ENCODE measurements at places on chromosomes 11 and 22.

DNA sequence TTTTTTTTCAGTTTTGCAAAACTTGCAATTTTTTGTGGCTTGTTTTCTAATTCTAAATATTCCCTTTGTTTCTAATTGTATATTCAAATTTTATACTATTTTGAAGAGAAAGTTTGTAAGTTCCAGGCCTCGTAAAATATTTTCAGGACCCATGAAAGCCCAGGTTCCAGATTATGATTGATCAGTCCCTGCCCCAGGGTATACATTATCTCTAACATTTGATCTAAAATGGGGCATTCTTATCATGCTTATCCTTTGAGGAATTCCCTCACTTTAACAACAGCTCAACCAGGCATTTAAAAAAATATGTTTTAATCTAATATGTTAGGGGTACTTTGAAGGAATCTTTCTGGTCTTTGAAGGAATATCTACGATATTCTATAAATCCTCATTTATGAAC is 26.4 kb downstream of the CYB5R2 start:
- no peak for DNase-seq

- no peak for DNase-seq
These were observed 26.9 kb downstream of the CBX7 start for GRCh38 chr22:39125622-39126021.

DNA sequence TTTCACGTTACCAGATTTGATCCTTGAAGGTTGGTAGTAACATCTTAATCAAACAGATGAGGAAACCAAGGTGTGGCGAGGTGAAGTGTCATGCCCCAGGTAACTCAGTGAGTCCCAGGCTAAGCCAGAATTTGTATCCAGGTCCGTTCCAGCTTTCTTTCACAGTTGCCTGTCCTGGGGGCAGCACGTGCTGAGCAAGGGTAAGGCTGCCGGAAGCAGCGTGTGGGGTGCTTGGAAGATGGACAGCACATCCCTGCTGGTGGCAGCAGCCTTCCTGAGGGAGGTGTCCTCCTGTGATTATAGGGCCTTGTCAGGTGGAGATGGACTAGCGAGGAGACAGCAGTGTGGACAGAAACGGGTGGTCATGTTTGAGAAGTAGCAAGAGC is 50.9 kb downstream of the TRIOBP start:
- no peak for DNase-seq

GRCh38 chr11:122344215-122344614 is 228.2 kb upstream of the BLID start:
- DNase-seq: peak; percentile 25

- DNase-seq: peak; percentile 35
These were observed 104.4 kb downstream of the FANCF start for GRCh38 chr11:22521226-22521625.

GRCh38 chr11:2807801-2808241 is 77.8 kb downstream of the CDKN1C start:
- no peak for DNase-seq

GRCh38 chr22:48752451-48753380 is 1075.0 kb downstream of the BRD1 start:
- DNase-seq: no peak

- no peak for DNase-seq
These were observed 33.9 kb downstream of the ANO1 start for GRCh38 chr11:70112017-70112434.

DNA sequence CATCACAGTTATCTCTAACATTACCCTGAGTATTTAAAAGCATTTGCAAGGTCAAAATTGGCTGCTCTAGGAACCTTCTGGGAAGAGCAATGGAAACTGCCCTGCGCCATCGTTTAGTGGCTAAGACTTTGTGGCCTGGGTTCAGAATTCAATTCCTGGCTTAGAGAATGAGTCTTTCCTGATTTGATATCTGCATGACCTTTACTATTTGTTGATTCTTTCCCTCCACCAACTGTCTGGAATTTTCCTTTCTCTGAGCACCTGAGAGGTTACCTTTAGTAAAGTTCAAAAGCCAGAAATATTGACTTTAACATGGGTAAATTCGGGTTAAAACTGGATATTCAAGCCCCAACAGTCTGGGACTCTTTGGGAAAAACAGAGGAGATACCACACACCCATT is 43.0 kb upstream of the SLC5A12 start:
- DNase-seq: no peak

- DNase-seq: no peak
These were observed 167.0 kb upstream of the E2F8 start for GRCh38 chr11:19407677-19408270.

DNA sequence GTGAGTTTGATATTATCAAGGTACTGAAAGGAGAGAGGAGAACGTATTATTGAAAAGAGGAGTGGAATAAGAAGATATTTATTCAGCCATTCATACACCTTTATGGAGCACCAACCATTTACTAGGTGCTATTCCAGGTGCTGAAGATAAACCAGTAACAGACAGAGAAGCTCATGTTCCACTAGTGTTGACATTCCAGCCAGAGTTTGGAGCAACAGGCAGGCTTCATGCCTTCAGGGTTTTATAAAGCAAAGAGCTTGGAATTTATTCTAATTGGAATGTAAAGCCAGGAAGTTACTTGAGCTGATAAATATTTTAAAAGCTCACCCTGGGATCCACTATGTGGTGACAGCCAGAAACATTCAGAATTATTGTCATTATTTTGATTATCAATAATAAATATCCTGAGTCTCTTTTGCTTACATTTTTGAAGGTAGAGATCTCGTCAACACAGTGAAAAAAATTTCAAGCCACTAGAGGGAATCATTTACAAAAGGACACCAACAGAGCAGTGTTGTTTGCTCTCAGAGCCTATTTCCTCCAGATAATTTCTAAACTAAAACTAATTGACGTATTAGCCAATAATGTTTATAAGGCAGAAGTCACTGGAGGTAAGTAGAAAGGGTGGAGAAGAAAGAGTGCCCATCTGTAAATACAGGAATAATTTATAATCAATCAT is 172.0 kb downstream of the KCNA4 start:
- DNase-seq: no peak

DNA sequence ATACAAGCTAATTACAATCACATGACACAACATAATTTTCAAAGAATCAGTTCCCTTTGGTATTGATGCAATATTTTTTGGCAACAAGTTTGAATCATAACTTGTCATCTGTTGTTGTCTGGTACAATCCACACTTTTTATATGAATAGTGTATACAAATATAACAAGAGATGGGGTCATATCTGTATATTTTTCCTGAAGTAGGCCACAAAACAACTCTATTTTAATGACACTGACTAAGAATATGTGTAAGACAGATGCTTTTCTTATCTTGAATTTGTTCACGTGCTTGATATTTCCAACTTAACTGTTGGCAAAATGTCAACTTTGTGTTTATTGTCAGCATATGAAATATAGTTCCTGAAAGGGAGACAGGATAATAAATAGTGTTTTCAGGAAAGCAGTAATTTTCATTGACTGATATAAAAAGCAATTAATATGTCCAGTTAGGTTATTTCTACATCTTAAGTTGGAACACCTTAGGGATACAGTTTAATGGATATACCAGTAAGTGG is 27.9 kb downstream of the NOX4 start:
- DNase-seq: no peak

GRCh38 chr11:107218123-107219013 is 200.1 kb upstream of the GUCY1A2 start:
- no peak for DNase-seq

GRCh38 chr11:117992136-117992535 is 5.9 kb downstream of the IL10RA start:
- no peak for DNase-seq

DNA sequence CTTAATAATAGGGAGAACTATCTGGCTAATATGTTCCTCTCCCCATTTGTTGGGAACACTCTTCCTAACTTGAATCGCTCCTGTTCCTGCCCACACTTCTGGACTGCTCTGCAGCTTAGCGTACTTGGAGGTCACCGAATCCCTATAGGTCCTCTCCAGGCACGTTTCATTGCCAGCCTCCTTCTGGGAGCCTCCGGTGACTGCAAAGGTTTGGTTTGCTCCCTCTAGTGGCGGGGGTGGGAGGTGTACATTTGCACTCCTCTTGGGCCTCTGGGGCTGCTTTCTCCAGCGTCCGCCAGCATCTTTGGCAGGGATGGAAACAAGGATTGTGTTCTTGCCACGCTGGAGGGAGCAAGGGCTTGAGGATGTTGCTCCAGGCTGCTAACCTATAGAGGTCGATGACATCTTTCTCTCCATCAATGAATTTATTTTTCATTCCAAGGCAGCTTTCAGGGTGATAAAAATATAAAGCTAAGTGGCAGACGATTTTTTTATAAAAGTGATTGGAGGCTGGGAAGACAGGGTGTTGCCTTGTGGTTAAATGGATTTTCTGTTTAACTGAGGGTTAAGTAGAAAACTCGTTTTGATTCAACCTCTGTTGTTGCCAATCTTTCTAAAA is 48.7 kb downstream of the TSPAN18 start:
- no peak for DNase-seq

DNA sequence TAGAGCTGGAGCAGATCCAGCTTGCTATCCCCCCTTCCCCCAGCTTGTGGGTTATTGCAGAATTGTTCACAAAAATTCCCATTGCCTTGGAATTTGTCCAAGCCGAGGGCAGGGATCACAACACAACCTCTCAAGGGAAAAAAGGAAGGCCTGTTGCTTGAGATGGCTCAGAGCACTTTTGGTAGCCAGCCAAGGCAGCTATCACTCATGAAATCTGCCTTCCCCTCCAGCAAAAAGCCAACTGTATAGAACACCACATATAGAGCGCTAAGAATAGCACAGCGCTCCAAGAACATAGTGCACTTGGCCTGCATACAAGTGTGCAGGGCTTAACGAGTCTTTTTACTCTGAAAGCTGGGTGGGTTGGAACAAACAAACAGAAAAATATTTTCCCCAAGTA is 46.2 kb downstream of the FAM83F start:
- peak; percentile 10 for DNase-seq

Data from fibroblast of gingiva (primary cell).